ENCODE measurements at places on chromosomes 11 and 22.
A peak's percentile ranks its signal among the peaks of the same experiment; 100 is the strongest.

- no peak for DNase-seq
Measured at GRCh38 chr22:32202539-32203180, 2.2 kb downstream of the RFPL2 start.

GRCh38 chr22:32850157-32850556 is 48.7 kb downstream of the TIMP3 start:
- DNase-seq = no peak

DNA sequence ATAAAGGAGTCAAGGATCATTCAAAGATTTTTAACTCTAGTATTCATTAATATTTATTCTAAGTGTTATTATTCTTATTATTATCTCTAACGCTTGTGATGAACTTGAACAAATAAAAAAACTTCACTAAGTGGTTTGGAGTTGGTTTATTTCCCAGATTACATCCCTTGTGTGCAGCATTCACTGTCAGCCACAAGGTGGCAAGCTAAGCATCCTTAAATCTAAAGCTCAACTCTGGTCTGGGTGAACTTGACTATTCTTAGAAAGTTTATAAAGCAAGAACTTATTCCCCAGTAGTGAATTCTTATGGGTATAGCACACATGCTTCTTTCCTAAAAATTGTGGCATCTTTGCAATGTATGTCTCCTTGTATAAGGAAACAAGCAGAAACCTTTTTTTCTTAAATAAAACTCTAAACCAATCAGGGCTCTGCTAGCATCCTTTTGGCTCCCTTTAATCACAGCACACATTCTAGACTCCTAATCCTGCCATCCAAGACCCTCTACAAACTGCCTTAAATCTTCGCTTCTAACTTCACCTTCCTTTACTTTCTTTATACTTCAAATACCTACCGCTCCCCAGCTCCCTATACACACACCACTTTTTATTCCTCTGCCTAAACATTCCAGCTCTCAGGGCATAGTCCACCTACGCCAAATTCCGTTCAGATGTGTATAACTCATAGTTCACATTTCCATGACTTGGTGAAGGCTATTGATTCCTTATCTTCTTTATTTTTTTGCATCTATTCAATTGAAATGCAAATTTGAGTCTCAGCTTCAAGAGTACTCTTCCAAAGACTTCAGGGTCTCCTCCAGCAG is 1068.8 kb downstream of the DLG2 start:
- DNase-seq = peak; percentile 39

- no peak for DNase-seq
Measured at GRCh38 chr11:71066311-71066710, 186.1 kb downstream of the SHANK2 start.
